Heart left ventricle (tissue), 16 donors: ENCODE measurements at places on chromosomes 1 and 21. TPM values are rescaled to one million over a fixed set of nuclear protein-coding genes. Genes with fewer than 3 reads are reported as not detected.

Gene DPT
- 28.1 TPM for total RNA-seq

Gene LAX1
- total RNA-seq, result 0.35 TPM

Gene NFYC
- total RNA-seq, result 63.4 TPM

Gene ZNF593OS
- total RNA-seq, result not detected

Gene NBPF4
- total RNA-seq, result not detected

Gene MAB21L3
- not detected for total RNA-seq

Gene ANKRD65
- 1.5 TPM for total RNA-seq

Gene HAO2
- total RNA-seq, result not detected

Gene EDN2
- 0.38 TPM for total RNA-seq

Gene LEMD1
- total RNA-seq, result not detected

Gene UTS2
- total RNA-seq, result not detected

Gene SPRR1B
- total RNA-seq, result not detected

Gene NEGR1
- 8.8 TPM for total RNA-seq

Gene A3GALT2
- not detected for total RNA-seq

Gene TCP10L
- 2.2 TPM for total RNA-seq

Gene DMAP1
- total RNA-seq, result 27.7 TPM

Gene RGS4
- 6.7 TPM for total RNA-seq

Gene AKNAD1
- not detected for total RNA-seq

Gene BGLAP
- not detected for total RNA-seq
